ENCODE measurements at places on chromosomes 12 and 14.

GRCh38 chr14:98766818-98767217 is 505.2 kb downstream of the BCL11B start:
- no peak for DNase-seq

DNA sequence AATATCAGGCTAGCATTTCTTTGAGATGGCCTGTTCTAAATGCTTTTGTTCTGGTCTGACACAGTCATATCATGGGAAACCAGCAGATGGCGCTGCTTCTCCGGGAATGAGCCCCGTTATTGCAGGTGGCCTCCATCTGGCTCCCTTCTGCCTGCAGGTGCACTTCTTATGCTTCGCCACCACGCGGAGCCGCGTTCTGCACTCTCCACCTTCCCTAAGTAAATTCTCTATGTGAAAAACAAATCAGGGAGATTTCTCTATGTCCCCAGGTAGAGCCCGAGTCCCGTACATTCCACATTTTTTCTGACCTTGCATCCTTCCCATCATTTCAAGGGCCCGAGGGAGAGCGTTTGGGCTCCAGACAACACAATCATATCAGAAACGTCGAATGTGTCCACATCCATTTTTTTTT is 26.2 kb downstream of the GLRX5 start:
- peak; percentile 92 for DNase-seq

DNA sequence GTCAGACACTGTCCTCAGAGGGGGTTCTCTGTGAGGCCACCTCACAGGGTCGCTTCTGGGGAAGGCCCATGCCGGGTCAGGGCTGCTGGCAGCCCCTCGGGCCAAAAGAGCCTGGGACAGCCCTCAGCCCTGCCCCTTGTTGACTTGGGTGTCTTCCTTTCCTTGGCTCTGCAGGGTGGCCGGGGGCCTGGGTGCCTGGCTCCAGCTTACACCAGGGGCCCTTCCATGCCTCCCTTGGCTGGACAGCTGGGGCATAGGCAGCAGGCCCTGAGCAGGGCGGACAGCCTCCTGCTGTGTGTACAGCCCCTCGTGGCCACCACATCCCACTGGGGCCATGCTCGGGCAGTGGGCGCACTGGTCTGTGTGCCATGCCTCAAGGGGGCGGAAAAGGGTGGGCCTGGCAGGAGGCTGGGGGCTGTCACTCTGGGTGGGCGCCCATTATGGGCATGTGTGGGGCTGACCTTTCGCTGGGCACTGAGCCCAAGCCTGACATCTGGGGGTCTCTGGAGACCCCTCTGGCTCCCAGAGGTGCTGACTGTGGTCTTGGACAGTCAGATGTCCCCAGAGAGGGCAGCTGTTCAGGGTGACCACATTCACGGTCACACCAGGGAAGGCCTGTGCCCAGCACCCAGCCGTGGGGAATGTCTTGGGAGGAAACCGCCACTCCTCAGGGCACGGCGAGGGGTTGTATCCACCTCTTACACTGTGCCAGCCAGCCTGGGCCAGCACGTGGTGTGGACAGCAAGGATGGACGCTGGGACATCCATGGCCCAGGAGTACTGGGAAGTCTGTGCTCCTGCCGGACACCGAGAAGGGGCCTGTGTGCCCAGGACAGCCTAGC is 313.3 kb downstream of the TMEM121 start:
- DNase-seq: no peak

- no peak for DNase-seq
These were observed 29.0 kb downstream of the ATF7IP start for GRCh38 chr12:14394317-14395073.

GRCh38 chr12:120639771-120640721 is at the start of gene CABP1:
Gene CABP1 (plus strand): TSS chr12:120640626. CDS start chr12:120640686, 60 bp downstream.
- peak; percentile 59 for DNase-seq

DNA sequence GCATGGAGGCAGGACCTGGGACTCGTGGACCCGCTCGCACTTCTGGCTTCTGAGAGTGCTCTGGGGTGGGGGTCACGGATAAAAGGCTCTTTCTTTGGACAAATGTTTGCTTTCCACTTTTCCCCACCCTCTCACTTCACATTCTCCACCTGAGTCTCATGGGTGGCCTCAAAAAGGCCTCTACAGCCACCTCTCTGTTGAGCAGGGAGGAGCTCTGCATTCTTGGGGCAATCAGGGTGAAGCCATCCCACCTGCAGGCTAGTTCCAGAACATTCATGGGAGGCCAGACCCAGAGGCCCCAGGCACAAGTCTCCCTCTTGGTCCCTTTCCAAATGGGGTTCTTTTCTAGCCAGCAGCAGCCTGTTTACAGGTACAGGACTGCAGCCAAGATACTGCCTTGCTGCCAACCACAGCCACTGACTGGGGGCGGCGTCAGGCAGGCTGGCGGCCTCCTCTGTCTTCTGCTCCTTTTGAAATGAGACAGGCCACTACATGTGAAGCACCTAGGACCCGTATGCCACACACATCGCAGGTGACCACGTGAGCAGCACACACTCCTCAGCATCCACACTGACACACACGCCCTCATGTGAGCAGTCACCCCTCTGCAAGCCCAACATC is 18.2 kb upstream of the CEBPE start:
- DNase-seq: no peak

DNA sequence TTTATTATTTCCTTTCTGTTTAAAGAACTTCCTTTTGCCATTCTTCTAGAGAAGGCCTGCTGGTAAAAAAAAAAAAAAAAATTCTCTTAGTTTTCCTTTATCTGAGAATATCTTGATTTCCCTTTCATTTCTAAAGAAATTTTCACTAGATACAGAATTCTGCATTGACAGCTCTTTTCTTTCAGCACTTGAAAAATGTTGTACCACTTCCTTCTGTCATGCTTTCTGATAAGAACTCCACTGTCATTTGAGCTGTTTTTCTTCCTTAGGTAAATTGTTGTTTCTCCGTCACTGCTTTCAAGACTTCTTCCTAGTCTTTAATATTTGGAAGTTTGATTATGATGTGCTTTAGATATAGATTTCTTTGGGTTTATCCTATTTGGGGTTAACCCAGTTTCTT is 113.6 kb upstream of the BTG1 start:
- no peak for DNase-seq

GRCh38 chr14:68596701-68597100 is 196.2 kb downstream of the ZFP36L1 start:
- DNase-seq: no peak

GRCh38 chr14:58014778-58015177 is 137.2 kb downstream of the ARMH4 start:
- DNase-seq: no peak

DNA sequence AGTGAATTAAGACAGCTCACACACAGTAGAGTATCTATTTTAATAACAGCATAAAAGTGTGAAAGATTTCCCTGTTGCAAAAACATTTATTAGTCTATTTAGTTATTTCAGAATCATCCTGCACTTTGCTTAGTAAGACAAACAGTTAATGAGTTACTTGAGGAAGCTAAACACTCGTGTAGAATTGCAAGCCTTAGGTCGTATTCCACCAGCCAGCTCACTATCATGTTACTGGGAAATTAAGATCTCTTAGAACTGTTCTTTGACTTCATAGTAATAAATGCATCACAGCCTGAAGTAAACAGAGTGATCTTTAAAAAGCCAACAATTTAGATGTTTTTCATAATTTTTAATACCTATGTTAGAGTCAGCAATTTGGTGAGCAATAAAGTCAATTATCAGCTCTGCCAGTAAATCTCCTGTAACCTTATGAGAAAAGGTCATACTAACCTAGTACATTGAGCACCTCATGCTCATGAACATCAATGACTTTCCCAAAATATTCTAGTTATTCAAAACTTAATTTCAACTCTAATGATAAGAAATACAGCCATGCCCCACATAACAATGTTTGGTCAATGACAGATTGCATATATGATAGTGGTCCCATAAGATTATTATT is 26.7 kb upstream of the ETNK1 start:
- DNase-seq: no peak

DNA sequence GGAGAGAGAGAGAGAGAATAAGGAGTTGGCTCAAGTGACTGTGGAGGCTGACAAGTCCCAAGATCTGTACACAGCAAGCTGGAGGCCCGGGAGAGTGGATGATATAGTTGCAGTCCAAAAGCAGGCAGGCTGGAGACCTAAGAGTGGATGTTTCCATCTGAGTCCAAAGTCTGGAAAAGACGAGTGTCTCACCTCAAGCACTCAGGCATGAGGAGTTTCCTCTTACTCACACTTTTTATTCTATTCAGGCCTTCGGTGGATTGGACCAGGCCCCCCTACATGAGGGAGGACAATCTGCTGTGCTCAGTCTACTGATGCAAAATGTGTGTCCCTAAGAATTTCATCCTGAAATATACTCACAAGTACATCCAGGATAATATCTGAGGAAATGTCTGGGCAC is 484.6 kb downstream of the VRK1 start:
- no peak for DNase-seq

GRCh38 chr12:131087302-131087818 is 133.7 kb downstream of the ADGRD1 start:
- no peak for DNase-seq
